ENCODE measurements at places on chromosomes 6 and 20.

DNA sequence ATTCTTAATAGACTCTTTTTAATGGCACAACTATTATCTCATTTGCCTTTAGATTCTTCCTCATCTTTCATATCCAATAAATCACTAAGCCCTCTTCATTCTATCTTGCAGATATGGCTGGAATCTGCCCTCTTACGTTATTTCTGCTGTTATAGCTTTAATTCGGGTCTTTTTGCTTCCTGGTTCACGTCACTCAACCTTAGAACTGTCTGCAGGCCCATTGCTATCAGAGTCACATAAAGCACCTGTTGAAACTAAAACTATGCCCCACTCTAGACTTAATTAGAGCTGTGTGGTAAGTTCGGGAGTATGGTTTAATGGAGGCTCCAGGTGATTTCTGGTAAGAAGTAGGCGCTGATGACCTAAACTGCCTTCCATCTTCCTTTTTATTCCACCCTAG, 988 bp downstream of the QRSL1 start:
- DNase-seq, result no peak

- no peak for DNase-seq
These were observed 701.8 kb upstream of the FLRT3 start for GRCh38 chr20:15039088-15039752.

DNA sequence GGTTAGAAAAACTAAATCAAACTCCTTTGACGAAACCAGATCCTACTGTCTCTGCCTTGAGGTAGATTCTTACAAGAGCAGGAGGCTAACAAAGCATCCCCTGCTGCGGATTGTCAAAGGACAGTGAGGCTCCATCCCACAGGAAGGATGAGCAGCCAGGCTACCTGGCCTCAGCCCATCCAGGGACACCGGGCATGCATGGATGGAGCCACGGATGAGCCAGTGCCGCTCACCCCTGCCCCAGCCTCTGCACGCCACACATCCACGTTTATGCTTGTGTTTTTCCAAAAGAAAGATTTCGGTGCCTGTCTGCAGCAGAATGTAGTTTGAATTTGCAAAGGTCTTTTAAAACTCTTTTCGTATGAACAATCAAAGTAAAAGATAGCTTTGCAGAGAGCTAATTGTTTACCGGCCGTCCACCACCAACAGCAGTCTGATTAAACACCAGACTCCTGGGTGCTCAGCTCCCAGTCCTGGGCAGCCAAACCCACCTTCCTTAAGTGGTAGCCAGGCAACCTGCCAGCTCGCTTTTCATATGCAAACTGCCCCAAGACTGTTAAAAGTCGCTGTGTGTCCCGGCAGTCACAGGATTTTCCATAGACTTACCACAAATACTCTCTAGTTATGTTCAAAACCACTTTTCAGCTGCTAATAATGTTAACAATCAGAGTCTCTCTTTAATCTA, 999 bp downstream of the THBS2 start:
- no peak for DNase-seq

- peak; percentile 17 for DNase-seq
These were observed 10.2 kb downstream of the UBE3D start for GRCh38 chr6:83055366-83055964.

GRCh38 chr20:13995086-13995665, at the start of gene MACROD2:
Gene MACROD2, plus strand, starts transcription at chr20:13995516.
- no peak for DNase-seq

- DNase-seq, result no peak
These were observed 153.9 kb downstream of the SOX4 start for GRCh38 chr6:21747441-21747840.

DNA sequence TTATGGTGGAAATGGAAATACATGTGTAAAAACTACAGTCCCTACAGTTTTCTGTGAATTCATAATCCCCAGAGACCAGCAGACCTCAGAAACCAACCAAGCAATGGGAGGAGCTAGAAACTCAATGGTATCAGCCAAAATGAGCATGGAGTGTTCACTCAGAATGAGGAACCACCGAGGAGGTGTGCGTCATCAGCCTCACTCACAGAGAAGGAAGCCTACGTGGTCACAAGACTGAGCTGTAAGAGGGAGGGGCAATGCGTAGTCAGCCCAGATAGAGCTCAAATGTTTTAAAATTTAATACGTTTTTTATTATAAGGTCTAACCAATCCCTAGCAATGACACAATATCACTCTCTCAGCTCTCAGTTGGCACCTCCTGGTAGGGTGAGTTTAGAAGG, 17.4 kb downstream of the MYLK4 start:
- DNase-seq, result no peak

- DNase-seq, result no peak
These were observed 215.8 kb upstream of the SMLR1 start for GRCh38 chr6:130611366-130611765.

GRCh38 chr20:38477747-38478146, 5.1 kb downstream of the RALGAPB start:
- DNase-seq, result no peak

Data from T follicular helper cell (primary cell).